Fibroblast of skin of right quadriceps (primary cell): ENCODE measurements at places on chromosomes 1 and 21.
A peak's percentile ranks its signal among the peaks of the same experiment; 100 is the strongest.

DNA sequence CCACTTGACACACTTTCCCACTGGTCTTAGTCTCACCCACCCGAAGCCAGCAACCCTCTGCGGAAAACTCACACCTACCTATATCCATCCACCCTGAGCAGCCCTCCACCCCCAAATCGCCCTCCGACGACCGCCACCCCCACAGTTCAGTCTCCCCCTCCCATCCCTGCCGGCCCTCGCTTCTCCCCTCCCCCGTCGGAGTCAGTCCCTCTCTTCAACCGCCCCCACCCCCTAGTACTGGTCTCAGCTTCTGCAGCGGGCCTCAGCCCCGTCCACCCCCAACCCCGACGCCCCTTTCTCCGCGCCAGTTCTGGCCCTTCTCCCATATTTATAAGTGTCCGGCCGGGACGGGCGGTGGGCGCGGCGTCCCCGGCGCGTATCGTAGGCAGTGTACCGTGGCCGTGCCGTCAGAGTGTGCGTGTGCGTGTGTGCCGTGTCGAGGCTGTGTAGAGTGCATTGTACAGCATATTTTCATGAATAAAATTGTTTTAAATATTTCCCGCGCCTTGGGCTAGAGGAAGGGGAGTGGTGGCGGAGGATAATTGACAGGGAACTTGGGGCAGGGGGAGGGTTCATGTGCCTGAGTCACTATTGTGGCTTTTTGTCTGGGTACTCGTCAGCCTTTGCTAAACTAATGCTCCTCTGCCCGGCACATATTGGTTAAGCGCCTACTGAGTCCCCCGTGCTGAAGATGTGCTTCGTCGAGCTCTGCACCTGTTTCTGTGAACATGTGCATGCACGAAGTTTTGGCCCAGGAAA lies 22.0 kb downstream of the FOXO6 start:
- peak; percentile 27 for DNase-seq

GRCh38 chr1:215376544-215377264 lies 190.4 kb upstream of the KCTD3 start:
- peak; percentile 96 for DNase-seq

GRCh38 chr1:185663332-185663731 lies 70.9 kb upstream of the HMCN1 start:
- DNase-seq: no peak

DNA sequence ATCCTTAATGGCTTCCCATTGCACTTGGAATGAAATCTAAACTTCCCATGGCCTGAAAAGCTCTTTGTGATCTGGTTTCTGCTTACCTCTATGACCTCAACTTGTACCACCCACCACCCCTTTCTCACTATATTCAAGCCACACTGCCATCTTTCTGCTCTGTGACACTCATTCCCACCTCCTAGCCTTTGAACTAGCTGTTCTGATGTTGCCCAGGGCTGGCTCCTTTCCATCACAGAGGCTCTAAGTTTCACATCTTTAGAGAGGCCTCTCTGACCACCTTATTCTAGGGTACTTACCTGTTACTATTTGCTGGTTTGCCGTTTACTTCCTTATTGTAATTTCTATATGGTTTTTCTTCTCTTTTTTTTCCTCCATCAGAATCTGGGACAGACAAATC lies 4.2 kb downstream of the MPZL1 start:
- no peak for DNase-seq

DNA sequence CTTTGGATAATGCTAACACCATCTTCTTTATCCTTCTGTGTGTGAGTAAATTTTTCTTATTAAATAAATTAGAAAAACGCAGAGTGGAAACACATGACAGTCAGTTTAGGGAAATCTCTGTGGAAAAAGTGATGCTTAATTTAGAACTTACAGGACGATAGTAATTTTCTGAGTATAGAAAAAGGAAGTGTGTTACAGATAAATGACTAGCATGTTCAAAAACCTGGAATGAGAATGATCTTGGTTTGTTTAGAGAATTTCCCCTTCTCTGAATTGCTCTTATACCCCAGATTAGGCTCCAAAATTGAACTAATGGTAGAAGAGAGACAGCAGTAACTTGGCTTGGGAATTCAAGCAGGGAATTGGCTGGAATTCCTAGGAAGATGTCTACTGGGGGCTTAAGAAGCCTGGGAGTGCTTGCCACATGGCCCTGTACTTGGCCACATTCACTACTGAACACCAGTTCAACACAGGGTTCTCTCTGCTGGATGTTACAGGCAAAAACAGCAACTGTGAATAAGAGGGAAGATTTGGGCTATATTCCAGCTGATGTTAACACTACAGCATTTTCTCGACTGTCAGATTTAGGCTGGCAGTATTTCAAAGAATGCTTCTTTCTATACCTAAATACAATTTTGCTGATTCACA lies 1004.2 kb downstream of the TTLL7 start:
- peak; percentile 73 for DNase-seq
